ENCODE measurements at places on chromosomes 2 and 18. TPM values are rescaled to one million over a fixed set of nuclear protein-coding genes. Genes with fewer than 3 reads are reported as not detected.

MBOAT2 gene
- total RNA-seq: 10.1 TPM

KIF1A gene
- under 0.01 TPM for total RNA-seq

IL36RN gene
- not detected for total RNA-seq

HOXD4 gene
- 3.5 TPM for total RNA-seq

ITGAV gene
- 178 TPM for total RNA-seq

SATB2 gene
- 1.4 TPM for total RNA-seq

TRAPPC8 gene
- 68.2 TPM for total RNA-seq

LRP2 gene
- under 0.01 TPM for total RNA-seq

COL4A4 gene
- total RNA-seq: under 0.01 TPM

TFCP2L1 gene
- total RNA-seq: not detected

GCKR gene
- not detected for total RNA-seq

GREB1 gene
- total RNA-seq: 0.26 TPM

DES gene
- total RNA-seq: not detected

GCG gene
- not detected for total RNA-seq

Data from dermis lymphatic vessel endothelial cell (primary cell).